GM04504 (cell line): ENCODE measurements at places on chromosomes 5 and 9.
A peak's percentile ranks its signal among the peaks of the same experiment; 100 is the strongest.

- no peak for DNase-seq
Observed at GRCh38 chr5:95953021-95953702, 8.5 kb downstream of the ELL2 start.

GRCh38 chr5:143182901-143183820 is 220.3 kb downstream of the NR3C1 start:
- DNase-seq, result no peak

DNA sequence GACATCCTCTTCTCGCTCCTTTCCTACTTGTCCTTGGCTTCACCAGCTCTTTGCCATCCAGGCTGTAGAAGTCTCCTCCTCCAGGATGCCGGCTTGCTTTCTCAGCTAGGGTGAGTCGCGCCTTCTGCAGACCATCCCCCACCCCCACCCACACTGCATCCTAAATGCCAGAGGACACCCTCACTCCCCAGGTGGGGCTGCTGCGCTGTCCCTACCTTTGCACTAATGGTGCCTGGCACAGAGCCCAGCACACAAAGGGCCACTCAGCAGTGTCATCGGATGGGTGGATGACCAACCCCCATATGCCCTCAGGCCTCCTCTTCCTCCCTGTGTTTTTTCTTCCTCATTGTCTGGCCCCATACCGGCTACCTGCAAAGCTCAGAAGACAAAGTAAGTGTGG is 14.8 kb downstream of the IL9 start:
- DNase-seq, result no peak

DNA sequence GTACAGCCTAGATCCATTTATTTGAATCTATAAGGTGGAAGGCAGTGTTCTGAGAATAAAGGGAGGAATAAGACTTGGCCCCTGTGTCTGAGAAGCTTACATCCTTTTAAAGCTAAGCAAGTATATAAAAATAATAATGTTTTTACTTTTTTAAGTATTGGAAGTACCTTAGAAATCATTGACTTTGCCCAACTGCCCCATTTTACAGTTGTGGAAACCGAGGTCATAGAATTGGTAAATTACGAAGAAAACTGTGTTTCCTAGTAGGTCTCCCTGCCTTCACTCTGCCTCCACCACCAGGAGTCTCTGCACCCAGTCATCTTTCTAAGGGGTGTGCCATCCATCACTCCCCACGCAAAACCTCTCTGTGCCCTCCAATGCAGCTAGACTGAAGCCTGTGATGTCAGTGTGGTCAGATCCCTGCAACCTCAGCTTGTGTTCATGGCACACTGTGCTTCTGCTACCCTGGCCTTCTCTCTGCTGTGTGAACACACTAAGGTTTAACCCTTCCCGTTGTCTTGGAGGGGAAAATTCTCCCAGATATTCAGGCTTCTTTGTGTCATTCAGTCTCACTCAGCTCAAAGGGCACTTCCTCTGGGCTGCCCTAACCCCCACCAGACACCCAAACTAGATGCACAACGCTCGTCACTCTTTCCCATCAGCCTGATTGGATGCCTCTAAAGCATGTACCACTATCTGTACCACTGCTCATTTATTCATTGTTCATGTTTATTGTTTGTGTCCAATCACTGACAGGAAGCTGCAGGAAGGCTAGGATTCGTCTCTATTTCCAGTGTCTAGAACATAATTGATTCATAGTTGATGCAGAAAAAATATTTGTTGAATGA is 18.2 kb downstream of the ADRB2 start:
- no peak for DNase-seq

- DNase-seq, result no peak
Observed at GRCh38 chr5:145246961-145247744, 588.0 kb downstream of the PRELID2 start.

GRCh38 chr5:177524539-177524900 is 7.8 kb upstream of the DDX41 start:
- DNase-seq, result no peak

GRCh38 chr5:95557841-95558240 is 2.9 kb downstream of the ARSK start:
- no peak for DNase-seq

GRCh38 chr5:167402671-167403070 is 888.8 kb upstream of the WWC1 start:
- DNase-seq, result no peak

DNA sequence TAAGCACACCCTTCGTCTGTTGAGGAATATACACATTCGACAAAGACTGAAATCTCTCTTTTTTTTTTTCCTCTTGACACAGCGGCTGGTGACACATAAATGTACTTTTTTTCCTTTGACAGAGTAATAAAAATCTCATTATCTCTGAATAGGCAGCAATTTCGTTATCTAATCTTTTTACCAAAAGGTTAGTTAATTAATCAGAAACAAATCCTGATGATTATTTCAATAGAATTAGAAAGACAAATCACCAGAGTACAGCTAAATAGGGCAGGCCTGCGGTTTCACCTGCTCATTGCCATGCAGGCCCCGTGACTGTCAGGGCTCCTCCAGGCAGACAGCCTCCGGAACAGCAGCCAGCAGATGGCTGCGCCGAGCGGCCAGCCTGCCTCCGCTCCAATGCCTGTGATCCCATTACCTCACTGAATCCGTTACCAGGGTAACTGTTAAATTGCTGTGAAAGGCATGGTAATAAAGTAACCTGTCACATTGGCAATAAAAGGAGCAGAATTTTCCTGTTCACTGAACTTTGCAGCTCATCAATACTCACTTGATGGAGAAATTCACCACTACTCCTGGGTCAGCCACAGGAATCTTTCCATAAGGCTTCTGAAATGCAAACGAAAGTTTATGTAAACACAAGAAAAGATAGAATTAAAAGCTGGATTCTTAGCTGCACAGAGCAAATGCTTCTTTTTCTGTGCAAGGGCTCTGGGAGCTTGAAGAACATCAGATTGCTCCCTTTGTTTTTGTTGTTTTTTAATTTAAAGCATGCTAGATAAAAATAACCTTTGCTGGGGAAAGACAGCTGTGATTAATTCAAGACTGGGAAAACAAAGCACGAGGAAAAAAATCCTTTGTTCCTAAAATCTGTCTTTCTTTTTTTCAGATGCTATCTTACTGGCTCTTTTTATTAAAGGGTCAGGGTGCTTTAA is 666.4 kb upstream of the ZNF608 start:
- DNase-seq, result no peak

- no peak for DNase-seq
Observed at GRCh38 chr9:35287987-35288632, 126.3 kb downstream of the UNC13B start.

DNA sequence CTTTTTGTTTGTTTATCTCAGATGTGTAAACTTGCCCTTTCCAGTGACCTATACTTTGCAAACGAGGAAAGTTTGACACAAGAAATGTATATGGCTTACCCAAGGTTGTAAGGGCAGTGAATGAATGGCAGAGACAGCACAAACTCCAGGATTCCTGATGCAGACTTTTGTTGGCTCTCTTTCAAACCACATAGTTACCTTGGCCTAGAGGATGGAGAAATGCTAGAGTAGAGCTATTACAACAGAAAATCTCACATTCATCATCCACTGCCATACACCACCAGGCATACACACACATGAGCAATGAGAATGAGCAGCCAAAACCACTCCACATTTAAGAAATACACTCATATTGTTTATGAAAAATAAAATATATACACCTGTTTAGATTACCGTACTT is 387.0 kb downstream of the TLR4 start:
- DNase-seq, result no peak

GRCh38 chr5:151093476-151093889 is 12.6 kb upstream of the TNIP1 start:
- peak; percentile 86 for DNase-seq

- DNase-seq, result no peak
Observed at GRCh38 chr5:50702615-50703366, 36.4 kb downstream of the PARP8 start.

GRCh38 chr9:105686936-105687335 is 7.4 kb upstream of the TMEM38B start:
- DNase-seq, result no peak

- no peak for DNase-seq
Observed at GRCh38 chr9:87771316-87772006, 45.5 kb downstream of the CTSL start.

DNA sequence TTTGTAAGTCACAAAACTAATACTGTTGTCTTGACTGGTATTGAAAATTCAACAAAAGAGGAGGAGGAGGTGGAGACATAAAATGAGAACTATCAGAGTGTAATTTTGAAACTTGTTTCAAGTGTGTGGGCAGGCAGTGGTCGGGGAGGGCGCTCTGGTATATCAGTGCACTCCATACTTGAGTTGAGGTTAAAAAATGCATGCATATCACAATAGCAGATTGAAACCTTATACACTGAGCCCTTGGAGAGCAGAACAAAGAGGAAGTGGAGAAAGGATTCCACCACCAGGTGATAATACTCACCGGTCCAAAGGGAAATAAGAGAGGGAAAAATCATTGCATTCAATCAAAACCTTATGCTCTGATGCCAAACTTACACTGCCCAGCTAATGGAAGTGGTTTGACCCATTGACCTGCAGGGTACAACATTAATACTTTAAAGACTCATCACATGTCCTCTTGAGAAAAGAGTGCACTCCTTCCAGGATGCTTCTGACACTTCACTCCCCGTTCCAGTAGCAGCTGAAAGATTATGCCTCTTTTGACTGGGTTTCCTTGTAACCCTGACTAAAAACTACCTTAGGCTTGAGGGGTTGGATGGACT is 79.5 kb upstream of the FAM169A start:
- DNase-seq, result no peak

GRCh38 chr9:83706676-83707517 is 861 bp downstream of the UBQLN1 start:
- no peak for DNase-seq

GRCh38 chr5:53487436-53487835 is 7.0 kb downstream of the FST start:
- no peak for DNase-seq

- DNase-seq, result no peak
Observed at GRCh38 chr5:112270299-112271293, 148.5 kb downstream of the EPB41L4A start.

DNA sequence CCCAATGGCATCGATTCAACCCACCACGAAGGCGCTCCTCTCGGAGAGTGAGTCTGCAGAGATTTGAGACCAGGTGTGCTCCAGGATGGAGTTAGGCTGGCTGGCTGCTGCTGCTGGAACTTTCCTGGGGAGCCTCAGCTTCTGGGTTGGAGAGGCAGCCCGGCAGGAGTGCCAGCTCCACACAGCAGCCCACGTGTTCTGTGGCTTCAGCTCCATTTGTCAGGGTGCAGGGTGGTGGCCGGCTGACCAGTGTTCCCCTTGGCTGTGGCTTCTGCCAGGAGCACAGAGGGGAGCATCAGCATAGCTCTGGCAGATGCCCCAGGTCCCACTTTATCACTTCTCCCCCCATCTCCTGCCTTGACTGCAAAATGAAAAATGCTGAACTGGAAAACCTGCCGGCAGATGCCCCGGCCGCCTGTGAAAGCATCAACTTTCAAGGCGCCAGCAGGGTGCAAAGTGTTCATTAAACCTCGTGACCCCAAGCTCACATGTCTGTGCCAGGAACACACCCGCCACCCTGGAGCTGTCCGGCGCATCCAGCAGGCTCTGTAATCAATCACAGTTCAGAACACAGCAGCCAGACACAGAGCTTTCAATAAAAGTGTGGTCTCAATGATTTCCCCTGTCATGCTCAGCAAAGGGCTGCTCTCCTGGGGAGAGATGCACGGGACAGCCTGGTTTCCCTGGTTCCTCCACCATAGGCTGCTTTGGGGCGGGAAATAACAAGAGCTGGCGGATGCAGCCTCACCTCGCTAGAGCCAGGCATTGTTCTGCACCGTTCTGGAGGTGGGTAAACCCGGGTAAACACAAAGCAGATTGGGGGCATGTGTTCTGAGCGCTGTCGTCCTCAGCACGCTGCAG is 53.2 kb downstream of the TRIP13 start:
- DNase-seq, result no peak

DNA sequence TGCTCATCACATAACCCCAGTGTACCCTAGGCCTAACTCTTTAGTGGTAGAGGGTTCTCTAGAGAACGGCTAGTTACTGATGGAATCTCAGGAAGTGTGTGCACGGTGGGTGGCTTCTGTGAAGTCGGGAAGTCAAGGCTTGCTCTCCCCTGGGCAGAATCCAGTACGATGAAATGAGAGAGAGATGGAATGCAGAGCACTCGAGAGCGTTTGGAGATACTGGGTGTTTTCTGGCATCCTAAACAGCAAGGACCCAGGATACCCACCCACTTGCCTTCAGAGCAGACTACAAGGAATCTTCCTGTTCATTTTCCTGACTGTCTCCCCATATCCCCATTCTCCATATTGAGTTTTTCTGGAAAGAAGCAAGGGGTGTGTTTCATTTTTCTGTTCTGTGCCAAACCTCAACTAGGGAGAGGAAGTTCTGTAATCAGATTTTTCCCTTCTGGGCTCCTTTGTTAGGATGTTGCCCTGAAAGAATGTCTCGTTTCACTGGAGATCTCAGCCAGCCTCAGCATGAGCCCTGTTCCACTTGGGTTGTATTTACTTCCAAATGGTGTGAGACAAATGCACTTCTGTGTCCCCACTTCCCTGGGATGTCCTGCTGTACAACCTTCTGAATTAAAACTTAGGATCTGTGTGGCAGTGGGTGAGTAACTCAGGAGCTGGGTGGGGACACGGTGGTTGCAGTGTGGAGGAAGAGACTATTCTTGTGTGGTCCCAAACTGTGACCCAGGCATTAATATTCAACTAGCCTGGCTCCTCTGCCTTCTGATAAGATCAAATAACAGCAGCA is 108.9 kb upstream of the SPRY4 start:
- DNase-seq, result no peak

DNA sequence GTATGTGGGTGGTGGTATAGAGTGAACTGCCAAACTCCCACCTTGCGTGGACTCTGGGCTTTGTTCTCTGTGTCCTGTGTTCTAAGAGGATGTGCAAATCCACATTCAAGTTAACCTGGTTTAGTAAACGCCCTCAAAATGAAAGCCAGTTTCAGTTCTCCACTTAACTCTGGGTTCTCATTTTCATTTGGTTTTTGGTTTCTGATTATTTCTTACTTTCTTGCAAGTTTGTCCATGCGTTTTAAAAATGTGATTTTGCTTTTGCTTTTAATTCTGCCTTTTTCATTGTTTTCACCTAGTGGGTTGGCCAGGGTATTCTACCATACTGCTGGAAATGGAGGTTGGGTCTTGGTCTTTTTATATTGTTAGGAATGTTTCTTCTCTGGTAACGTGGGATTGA is 38.2 kb downstream of the GALNT10 start:
- no peak for DNase-seq

GRCh38 chr5:171010816-171011215 is 149.0 kb downstream of the RANBP17 start:
- no peak for DNase-seq
